Hematopoietic multipotent progenitor cell treated with erythropoietin and hydrocortisone succinate and interleukin-3 and kit ligand, for 6 days (in vitro differentiated cells): ENCODE measurements at places on chromosomes 5 and 9.

DNA sequence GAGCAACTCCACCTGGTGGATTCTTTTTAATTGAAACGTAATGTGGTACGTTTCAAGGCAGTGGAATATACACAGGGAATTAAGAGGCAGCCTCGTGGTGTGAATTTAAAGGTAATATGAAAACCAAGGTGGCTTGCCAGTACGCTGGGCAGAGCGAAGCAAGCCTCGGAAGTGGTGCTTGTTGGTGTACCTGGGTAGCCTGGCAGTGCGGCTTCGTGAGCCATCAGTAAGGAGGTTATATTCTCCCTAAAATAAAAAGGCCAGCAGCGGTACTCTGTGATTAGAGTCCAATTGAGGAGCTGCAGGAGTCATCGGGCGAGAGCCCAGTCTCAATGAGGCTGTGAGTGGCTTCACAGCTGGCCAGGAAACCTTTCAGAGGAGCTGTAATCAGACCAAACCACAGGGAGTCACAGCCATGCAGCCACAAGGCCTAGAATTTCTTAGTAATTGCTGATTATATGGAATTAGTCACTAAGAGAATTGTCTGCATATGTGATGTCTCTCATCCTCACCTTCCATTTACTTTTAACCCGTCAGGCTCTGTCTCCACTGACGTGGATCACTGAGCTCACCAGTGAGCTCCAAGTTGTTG, 57.7 kb downstream of the DCP2 start:
- DNase-seq = no peak

- no peak for DNase-seq
Measured at GRCh38 chr9:125457357-125457756, 195.7 kb downstream of the GAPVD1 start.

DNA sequence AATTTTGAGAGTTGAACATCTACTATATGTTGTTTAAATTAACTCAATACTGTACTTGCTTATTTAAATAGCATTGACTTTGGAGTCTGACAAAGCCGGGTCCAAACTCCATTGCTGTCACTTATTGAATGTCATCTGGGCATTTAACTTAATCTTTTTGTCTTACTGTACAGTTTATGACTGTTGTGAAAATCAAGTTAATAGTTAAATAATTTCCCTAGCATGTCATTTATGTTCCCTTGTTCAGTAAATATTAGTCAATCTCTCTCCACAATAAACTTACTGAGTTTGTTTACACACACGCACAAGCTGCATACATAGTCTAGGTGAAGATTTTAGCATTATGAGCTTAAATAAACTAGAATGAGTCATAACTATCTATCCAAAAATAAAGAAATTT, 6.3 kb upstream of the UGCG start:
- no peak for DNase-seq

GRCh38 chr9:73143711-73144328, 7.8 kb upstream of the ANXA1 start:
- DNase-seq = peak; percentile 52

- DNase-seq = no peak
Measured at GRCh38 chr5:12659686-12660085, 755.4 kb upstream of the CTNND2 start.

DNA sequence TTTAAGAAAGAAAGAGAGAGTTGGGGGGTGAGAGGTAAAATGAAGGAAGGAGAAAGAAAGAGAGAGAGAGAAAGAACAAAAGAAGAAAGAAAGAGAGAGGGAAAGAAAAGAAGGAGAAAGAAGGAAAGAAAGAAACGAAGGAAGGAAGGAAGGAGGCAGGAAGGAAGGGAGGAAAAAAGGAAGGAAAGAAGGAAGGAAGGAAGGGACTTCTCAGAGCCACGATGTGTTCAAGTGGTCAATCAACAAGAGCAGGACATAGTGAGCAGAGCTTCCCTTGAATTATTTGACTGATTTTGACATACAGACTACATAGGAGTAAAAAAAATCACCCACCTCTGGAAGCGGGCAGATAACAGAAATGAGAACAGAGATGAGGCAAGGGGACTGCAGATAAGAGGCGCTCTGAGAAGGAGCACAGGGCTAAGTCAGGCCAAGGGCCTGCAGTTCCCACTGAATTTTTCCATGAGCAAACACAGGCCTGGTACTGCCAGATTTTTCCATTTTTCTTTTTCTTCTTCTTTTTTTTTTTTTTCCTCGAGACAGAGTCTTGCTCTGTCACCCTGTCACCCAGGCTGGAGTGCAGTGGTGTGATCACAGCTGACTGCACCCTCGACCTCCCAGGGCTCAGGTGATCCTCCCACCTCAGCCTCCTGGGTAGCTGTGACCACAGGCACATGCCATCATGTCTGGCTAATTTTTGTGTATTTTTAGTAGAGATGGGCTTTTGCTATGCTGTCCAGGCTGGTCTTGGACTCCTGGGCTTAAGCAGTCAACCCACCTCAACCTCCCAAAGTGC, 77.7 kb upstream of the IL17B start:
- peak; percentile 96 for DNase-seq

DNA sequence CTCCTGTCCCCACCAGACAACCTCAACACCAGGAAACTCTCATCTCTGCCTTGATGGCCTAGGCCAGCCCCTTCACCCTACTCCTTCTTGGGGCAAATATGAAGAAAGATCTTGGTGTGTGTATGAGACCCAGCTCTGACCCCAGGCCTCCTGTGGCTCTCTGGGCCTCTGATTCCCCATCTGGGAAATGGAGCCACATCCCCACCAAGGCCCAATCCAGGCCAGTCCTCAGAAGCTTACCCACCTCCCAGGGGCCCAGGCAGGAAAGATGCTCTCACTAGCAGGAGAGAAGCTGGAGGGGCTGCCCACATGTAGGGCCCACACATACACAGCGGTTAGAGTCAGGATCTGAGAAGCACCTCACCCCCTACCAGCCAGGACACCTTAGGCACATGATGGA, 38.9 kb downstream of the BICD2 start:
- DNase-seq = no peak

GRCh38 chr9:2018764-2019558, 3.8 kb downstream of the SMARCA2 start:
- peak; percentile 66 for DNase-seq

DNA sequence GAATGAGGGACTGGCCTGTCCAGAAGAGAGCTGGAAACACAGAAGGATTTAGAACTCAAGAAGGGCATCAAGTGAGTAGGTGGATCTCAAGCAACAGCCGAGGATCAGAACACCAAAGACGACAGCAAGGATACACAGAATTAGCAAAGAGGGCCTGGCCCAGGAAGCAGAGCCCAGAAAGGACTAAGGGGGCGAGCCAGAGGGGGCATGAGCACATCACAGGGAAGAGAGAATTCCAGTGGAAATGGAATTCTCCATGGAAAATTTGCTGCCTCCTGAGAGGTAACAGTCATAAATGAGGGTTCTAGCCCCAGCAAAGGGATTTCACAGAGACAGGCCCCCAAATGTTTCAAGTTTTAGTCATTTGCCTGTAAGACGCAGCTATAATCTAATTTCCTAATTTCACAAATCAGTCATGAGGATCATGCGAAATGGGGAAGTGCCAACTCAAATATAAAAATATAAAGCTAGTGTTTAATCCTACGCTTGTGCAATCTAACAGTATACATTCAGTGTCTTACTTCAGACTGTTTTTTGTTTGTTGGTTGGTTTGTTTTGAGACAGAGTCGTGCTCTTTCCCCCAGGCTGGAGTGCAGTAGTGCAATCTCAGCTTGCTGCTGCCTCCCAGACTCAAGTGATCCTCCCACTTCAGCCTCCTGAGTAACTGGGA, 46.7 kb downstream of the FNBP1 start:
- DNase-seq = peak; percentile 74

GRCh38 chr9:31275419-31275818, 1109.0 kb upstream of the ACO1 start:
- DNase-seq = no peak

DNA sequence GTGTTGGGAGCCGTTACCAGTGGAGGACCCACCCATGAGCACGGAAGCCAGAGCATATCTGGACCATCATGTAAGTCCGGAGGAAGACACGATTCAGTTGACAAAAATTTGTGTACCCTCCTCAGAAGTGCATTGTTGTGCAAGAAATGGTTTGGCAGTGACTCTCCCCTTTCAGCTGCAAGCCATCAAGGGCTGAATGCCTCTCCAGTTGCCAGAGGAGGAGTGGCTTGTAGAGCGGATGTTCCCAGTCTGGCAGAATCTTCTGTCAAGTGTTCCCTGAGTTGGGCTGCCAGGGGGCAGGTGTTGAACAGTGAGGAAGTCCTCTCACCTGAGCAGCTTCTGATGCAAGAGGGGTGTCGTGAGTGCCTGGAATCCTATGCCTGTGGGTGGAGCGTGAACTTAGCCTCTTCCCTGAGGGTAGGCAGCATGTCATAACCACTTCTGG, 27.6 kb upstream of the CDKN2AIPNL start:
- no peak for DNase-seq

- peak; percentile 64 for DNase-seq
Measured at GRCh38 chr9:121201045-121201737, 478 bp downstream of the RAB14 start.

- DNase-seq = peak; percentile 51
Measured at GRCh38 chr5:151483647-151484046, 36.2 kb downstream of the SLC36A1 start.

- DNase-seq = no peak
Measured at GRCh38 chr5:75600535-75600934, 10.7 kb upstream of the ANKDD1B start.

DNA sequence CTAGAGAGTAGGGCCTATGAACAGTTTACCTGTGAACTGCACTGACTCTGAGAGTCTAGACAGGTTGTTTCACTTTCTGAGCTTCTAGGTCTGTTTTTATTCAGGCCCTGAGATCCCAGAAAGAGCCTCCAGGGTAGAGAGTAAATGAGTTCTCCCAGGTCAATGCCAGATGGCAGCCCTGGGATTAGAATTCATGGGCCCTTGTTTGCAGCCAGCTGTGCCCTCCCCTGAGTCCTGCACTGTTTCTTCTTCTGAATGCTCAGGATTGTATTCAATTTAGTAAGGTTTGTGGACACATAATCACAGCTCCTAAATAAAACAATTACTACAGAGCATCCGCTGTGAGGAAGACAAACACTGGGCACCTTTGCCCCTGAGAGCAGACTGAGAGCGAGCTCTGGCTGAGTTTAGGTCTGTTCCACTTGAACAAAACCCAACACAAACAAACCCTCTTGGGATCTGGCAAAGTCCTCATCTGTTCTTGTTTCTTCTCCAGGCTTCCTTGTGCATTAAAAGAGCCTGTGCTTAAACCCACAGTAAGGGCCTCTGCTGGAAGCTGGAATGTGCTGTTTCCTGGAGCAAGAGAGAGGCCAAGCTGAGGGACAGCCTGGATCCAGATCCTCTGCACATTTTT, 29.9 kb downstream of the FAM219A start:
- DNase-seq = no peak

DNA sequence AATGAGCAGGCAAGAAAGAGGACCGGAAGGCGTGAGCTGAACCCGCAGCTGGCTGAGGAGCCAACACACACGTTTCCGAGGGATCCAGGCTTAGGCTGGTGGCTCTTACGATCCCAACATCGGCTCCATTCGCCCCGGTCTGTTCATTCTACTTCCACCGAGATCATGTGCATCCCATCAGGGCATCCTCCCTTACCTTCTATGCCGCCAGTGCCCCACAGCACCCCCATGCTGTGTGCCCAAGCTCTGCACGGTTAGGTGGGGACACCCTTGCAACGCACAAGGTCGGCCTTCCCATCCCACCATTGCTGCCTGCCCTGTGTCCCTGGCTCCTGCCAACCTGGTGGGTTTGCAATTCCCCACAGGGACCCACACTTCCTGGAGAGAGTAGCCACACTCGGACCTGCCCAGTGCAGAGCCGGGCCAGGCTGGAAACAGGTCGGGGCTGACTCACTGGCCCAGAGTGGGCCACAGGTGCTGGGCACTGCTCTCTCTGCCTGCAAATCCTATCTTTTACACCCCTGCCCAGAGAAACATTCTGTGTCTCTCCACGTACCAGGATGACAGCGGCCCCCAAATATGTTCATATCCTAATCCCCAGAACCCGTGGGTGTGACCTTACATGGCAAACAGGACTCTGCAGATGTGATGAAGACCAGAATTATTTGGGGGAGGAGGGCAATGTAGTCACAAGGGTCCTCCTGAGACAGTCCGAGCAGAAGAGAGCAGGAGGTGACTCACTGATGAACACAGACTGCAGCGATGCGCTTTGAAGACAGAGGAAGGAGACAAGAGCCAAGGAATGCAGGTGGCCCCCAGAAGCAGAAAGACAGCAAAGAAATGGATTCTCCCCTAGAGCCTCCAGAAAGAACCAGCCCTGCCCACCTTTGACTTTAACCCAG, 182.2 kb downstream of the AUH start:
- no peak for DNase-seq

DNA sequence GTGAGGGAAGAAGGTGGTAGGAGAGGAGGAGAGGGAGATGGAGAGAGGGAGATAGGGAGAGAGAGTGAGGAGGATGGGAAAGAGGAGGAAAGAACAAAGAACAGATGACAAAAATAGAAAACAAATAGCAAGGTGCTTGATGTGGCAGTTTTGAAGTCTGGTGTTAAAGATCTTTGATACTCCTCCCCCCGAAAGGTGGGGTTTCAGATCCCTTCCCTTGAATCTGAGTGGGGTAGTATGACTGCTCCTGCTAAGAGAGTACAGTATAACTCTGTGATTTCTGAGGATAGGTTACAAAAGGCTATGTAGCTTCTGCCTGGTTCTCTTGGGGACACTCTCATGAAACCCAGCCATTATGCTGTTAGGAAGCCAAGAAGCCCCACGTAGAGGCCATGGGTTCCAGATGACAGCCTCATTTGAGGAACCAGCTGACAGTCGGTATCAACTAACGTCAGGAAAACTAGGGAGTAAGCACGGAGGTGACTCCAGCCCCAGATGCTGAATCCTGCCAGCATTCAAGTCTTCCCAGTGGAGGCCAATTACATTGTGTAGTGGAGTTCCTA, 102.1 kb downstream of the FANCC start:
- DNase-seq = no peak

DNA sequence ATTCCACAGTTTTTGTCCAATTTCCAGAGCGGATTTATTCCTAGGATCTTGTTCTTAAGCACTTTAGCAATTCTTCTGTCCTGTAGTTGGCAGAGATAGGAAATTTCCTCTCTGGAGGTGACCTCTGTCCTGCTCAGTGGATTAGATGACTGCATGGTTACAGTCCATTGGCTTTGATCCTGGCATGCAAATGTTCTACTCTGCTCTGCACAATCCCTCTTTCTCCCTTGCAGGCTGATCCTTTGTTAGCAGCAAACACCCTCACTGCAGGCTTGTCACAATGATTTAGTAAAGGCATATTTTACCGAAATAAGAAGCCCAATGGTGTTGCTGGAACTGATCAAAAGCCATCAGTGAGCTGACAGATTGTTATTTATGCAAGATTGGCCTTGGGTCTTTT, 243.8 kb downstream of the COX7C start:
- DNase-seq = no peak

- DNase-seq = no peak
Measured at GRCh38 chr9:82363682-82364081, 375.1 kb downstream of the SPATA31D1 start.

DNA sequence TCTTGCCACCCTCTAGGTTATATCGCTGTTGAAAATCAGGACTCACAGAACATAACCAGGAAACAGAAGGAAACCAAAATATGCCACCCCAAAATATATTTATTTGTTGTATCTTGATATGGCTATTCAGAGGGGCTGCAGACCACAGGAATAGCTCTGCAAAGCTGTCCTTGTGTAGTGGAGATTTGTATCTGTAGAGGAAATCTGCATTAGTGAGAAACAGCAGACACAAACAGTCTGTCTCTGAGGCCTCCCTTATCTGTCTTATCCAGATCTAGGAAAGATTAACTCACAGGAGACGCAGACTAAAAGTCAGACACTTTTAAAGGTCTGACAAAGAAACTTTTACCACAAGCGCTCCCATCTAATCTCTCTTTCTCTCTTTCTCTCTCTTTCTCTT, 54.1 kb upstream of the CEMIP2 start:
- peak; percentile 48 for DNase-seq

GRCh38 chr9:137357166-137357565, 55.1 kb upstream of the NRARP start:
- no peak for DNase-seq
